ENCODE measurements at places on chromosomes 16 and 17.
A peak's percentile ranks its signal among the peaks of the same experiment; 100 is the strongest.

- peak; percentile 80 for DNase-seq
Measured at GRCh38 chr17:81365148-81365600, 30.1 kb upstream of the BAHCC1 start.

DNA sequence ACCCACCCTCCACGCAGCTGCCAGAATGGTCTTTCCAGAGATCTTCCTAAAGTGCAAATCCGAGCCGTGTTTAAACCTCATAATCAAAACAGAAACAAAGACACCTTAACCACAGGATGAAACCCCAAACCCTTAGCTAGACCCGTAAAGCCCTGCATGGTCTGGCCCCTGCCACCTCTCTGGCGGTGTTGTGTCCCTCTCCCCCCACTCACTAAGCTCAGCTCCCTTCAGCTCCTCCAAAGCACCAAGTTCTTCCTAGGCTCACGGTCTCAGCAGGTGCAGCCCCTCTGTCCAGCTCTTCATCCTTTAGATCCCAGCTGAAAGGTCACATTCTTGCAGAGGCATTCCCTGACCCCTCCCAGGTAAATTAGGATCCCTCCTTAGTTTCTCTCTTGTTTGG is 4.4 kb upstream of the NXPH3 start:
- DNase-seq = no peak

DNA sequence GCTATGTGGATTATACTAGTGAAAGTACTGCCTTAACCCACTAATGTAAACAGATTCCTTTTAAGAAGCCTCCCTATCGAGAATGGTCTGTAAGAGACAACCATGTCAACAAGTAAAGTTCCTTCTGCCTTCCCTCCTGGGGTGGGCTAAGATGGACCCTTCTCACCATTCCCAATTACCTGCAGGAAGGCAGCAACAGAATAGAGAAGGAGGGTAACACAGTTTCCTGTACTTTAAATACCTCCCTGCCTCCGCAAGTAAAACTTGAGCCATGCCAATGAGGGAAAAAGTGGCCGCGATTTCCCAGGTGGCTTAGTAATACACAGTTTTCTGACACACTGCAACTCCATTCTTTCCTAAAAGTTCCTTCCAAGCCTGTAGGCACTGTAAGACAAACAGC is 45.2 kb downstream of the TOX3 start:
- no peak for DNase-seq

- DNase-seq = no peak
Measured at GRCh38 chr17:15231851-15232516, 33.1 kb downstream of the PMP22 start.

- DNase-seq = no peak
Measured at GRCh38 chr16:85452364-85453193, 160.5 kb upstream of the GSE1 start.

GRCh38 chr17:65942592-65942991 is 249.3 kb downstream of the CEP112 start:
- no peak for DNase-seq

GRCh38 chr17:12637745-12638651 is 27.7 kb upstream of the MYOCD start:
- no peak for DNase-seq

DNA sequence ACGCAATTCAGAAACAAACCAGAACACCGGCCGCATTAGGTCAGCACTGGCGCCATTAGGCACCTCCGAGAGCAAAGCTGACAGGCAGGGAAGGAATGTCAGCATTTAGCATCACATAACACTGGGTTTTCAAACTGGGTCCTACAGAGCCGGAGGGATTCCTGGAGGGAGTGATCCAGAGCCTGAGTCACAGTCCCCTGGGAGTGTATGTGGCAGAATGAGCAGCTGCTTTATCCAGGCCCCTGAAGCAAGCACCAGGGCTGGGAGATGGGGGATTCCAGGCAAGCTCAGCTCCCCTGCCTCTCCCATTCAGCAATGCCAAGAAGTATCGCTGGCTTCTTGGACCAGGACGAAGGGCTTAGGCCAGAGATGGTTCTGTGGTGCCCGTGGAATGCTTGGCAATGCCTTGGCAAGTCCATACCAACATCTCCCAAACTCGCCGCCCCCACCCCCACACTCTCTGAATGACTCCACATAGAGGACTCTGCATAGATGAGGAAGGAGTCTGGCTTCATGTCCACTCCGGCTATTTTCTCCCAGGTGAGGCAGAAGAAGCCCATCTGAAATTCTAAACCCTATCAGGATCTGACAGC is 20.4 kb downstream of the GAS7 start:
- no peak for DNase-seq

- no peak for DNase-seq
Measured at GRCh38 chr17:2227025-2227699, 76.4 kb downstream of the SMG6 start.

Data from SW480 (cell line).